ENCODE measurements at places on chromosomes 16 and 17.

DNA sequence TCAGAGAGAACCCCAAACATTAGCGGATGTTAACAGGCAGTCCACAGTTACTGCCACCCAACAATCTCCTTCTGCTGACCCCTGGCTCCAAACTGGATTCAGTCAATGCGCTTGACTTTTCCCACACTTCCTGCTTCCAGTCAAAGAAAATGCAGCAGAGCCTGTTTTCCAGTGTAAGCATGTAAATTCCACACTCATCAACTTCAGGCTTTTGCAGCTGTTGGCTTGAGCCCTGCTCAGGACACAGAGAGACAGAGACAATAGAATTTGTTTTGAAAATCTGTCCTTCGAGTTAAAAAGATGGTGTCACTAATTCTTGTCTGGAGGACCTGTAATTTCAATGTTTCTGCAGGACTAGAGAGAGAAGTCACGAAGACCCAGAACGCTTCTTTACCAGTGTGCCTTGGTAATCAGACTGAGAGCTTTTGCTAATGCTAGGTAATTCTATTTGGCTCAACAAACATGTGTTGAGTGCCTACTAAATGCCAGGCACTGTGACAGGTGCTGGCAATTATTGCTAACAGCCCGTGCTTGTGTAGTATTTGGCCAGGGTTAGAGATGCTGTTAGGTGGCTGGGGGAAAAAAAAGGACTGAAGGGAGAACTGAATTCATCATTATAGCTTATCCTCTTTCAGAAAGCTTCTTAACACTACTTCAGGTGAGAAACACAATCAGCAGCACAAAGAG lies 32.5 kb downstream of the HOXB1 start:
- no peak for DNase-seq

DNA sequence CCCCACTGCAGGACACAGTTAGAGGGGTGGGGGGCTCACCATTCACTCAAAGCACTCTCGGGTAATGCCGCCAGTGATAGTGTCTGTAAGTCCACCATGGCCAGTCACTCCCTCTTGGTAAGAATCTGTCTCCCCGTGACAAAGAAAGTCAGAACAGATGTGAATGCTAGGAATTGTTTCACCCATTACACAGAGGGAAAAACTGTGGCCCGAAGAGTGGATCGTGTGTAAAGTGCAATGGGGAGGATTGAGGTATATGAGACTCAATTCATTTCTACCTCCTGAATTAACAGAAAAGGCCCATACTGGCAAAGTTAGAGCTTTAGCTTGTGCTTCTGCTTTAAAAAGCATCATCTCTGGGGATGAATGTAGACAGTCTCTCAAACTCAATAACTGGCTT lies 17.5 kb upstream of the SLC6A2 start:
- no peak for DNase-seq

- no peak for DNase-seq
These were observed 15.0 kb downstream of the CPNE2 start for GRCh38 chr16:57107321-57107922.

- DNase-seq = no peak
These were observed 40.5 kb downstream of the FTO start for GRCh38 chr16:53744449-53744848.

DNA sequence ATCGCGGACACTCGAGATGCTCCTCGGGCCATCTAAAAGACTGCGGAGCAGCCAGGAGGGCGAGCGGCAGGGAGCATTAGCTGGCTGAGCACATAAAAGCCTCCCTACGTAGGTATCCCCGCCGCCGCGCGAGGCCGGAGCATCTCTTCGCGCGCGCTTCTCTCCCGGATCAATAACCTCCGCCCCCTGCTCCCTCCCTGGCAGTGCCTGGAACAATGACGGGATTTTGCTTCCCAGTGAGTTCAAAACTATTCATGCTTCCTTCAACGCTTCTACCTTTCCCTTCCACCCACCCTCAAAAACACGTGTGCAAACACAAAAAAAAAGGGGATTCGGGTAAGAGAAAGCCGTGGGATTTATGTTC lies 984 bp downstream of the CENPV start:
- no peak for DNase-seq

- DNase-seq = no peak
These were observed 24.0 kb downstream of the MXRA7 start for GRCh38 chr17:76686538-76687297.

GRCh38 chr17:1965556-1966273 lies 59.4 kb downstream of the RTN4RL1 start:
- DNase-seq = no peak

DNA sequence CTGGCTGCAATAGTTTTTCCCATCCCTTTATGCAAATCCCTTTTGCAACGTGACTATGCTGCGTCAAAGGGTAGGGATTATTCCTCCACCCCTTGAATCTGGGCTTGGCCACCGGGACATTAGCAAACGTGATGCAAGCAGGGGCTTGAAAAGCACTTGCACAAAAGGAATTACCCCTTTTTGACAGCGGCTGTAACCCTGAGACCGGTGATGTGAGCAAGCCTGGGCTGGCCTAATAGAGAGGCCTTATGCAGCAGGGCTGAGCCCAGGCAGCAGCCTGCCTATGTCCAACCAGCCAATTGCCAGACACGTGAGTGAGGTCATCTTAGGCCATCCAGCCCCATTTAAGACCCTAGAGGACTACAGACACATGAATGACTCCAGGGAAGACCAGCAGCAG lies 30.4 kb upstream of the PAFAH1B1 start:
- no peak for DNase-seq

DNA sequence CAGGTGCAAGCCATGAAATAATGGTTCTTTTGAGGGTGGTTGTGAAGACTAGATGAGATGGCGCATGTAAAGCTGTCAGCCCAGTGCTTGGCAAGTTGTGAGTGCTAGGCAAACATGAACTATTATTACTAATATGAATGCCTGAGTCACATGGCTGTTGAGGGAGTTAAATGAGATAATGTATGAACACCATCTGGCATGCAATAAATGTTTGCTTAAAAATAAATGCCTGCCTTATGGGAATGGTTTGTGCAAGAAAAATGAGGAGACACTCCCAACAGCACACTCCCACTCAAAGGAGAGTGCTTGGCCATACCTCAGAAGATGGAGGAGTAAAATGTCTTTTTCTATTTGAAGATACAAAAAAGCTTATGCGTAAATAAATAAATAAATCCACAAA lies 3.6 kb downstream of the MAPK3 start:
- no peak for DNase-seq

GRCh38 chr16:17270111-17270510 lies 200.6 kb downstream of the XYLT1 start:
- DNase-seq = no peak

GRCh38 chr16:79284766-79285165 lies 315.8 kb downstream of the MAF start:
- DNase-seq = no peak

DNA sequence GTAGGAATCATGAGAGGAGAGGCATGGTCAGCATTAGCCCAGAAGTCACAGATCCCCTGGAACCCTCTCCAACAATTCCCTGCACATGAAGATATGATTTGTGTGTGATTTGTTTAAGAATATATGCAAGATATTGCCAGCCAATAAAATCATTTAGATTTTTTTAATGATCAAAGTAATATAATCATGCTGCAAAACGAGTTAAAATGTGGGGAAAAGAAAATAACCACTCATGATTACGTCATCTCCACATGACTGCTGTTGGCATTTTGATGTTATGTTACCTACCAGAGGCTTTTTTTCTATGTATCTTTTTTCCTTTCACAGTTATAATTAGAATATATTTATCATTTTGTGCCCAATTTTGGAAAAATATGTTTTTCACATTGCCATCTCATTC lies 22.4 kb downstream of the SLC35G3 start:
- DNase-seq = peak; percentile 42

GRCh38 chr16:14562691-14563491 lies 67.2 kb downstream of the PARN start:
- no peak for DNase-seq

GRCh38 chr17:81252326-81252986 lies 13.3 kb downstream of the NDUFAF8 start:
- no peak for DNase-seq

DNA sequence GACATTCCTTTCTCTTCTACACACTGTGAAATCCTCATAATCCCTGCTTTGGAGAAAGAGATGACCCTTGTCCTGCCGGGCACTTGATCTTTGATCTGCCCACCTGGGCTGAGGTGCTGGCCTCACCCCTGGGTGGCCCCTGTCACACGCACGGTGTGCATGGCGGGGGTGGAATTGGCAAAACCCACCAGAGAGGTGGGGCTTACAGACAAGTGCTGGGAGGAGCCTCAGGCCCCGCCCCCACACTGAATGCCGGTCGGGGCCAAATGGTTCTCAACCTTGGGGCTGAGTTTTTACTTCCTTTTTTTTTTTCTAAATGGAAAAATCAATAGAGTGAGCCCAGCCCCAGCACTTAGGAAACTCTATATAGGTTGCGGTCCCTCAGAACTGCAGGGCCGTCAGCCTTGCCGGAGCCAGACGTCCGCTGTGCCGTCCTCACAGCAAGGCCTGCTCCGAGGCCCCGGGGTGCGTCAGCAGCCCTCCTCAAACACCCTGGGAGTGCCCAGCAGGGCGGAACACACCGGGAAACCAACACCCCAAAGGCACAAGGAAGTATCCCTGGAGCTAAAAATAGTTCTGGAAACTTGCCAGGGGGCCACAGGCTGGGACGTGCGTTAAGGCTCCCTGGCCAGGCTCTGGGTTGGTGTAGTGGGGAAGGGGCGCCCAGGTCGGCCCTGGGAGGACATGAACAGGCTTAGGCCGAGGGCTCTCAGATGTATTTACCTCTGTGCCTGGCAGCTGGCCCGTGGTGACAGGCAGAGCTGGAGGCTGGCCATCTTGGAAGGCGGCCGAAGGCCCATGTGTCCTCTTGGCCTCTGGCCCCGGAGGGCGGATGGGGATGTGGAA lies 11.0 kb downstream of the GPRC5C start:
- peak; percentile 62 for DNase-seq

DNA sequence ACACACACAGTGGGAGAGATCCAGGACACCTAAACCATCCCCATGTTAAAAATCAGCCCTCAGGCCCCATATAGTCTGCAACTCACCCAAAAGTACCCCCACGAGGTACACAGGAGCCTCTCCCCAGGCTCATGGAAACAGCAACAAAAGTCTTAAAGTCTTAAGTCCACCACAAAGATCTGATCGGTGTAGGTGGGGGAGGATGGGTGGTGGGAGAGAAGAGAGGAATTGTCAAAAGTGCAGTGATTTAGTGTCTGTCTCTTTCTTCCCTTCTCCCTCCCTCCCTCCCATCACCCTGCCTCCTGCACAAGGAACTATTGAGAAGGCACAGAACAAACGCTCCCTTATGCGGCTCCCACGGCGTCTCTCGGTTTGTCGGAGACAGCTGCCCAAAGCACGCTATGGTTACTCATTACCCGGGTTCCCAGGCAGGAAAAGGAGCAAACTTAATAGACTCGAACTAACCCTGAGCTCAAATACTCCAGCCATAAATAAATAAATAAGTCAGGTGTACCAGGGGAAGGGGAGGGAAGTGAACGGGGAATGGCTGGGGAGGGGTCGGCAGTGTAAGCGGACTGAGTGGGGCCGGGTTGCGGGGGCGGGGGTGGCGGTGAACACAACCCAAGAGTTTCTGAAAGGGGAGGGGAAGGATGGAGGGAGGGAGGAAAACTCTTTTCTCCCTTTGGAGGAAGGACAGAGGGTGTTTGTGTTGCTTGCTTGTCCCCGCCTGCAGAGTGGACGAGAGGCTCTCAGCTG lies 477.4 kb downstream of the SLC39A11 start:
- DNase-seq = no peak

GRCh38 chr16:22618842-22619241 lies 108.2 kb downstream of the NPIPB5 start:
- peak; percentile 68 for DNase-seq

GRCh38 chr16:5024632-5025031 lies 9.1 kb downstream of the NAGPA start:
- DNase-seq = no peak

DNA sequence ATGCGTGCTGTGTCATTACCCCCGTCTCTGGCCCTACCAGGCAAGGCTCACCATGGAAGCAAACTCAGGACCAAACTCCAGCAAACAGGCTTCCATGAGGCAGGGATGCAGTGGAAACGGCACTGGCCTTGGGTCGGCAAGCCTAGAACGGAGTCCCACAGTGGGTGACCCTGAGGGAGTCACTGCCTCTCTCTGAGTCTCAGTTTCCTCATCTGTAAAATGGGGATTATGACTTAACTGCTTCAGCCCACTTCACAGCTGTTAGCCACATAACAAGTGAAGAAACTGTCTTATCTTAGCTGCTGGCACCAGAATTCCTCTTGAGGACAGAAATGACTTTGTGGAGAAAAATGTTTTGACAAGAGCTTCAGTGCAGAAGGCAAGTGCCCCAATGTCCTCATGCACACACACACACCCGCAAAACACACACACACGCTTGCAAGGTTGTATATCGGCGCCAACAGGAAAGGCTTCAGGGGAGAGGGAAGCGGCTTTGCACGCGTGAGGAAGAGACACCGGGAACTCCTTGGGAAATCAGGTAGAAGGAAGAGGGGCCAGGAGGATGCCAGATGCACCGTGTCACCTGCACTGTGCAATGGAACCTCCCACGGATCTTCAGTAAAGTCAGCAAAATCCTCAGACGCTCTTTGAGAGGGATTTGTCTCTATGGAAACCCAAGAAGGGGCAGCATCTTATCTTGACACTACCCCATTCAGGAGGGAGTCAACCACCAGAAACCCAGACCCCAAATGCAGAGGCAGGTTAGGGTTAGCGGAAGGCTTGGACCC lies 53.7 kb downstream of the GSG1L start:
- no peak for DNase-seq

DNA sequence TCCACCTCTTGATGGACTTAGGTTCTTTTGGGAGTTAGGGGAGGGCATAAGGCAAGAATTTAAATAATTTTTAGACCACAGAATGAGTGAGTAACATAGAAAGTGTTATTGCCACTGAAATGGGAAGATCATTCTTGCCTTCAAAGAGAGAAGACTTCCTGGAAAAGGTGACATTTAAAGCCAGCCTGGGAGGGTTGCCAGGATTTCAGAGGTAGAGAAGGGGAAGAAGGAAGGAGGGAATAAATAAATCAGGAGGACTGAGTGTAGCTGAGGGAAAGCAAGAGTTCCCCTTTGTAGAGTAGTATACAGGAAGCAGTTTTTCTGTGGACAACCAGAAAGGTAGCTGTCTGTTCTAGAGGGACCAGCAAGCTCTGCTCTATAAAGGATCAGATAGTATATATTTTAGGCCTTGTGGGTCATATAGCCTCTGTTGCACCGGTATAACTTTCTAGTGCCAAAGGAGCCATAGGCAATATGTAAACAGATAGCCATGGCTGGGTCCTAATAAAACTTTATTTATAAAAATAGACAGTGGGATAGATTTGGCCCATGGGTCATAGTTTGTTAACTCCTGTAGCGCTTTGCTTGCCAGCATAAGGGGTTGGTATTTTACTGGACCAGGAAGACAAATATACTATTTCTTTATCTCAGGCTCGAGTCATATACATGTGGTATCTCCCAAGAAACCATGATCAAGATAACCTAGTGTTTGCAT lies 147.2 kb upstream of the CACNG5 start:
- DNase-seq = no peak

- no peak for DNase-seq
These were observed 261.7 kb downstream of the PARN start for GRCh38 chr16:14368399-14368798.

- DNase-seq = no peak
These were observed 28.9 kb downstream of the DCUN1D3 start for GRCh38 chr16:20871258-20871657.

- DNase-seq = peak; percentile 21
These were observed 32.4 kb downstream of the TIMM22 start for GRCh38 chr17:1029196-1029921.

All from suppressor macrophage treated with lipopolysaccharide for 4 hours (primary cell).